Osteoblast (primary cell): ENCODE measurements at places on chromosomes 2 and 18. TPM values are rescaled to one million over a fixed set of nuclear protein-coding genes. Genes with fewer than 3 reads are reported as not detected.
A peak's percentile ranks its signal among the peaks of the same experiment; 100 is the strongest.

DSC2 gene
- total RNA-seq, result under 0.01 and 0.36 TPM in 2 replicates

HAUS1 gene
- 31.8 and 40.9 TPM in 2 replicates for total RNA-seq

LMAN1 gene
- 189 and 210 TPM in 2 replicates for total RNA-seq

DNA sequence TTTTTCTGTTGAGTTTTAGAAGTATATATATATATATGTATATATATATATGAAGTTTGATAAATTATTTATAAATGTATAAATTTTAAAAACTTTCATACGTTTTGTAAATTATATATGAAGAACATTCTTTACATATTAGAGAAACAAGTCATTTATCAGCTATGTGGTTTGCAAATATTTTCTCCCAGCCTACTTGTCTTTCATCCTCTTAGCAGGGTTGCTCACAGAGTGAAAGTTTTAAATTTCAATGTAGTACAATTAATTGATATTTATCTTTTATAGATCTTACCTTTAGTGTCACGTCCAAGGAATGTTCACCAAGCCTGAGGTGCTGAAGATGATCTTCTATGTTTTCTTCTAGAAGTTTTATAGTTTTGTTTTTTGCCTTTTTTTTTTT lies 78.3 kb upstream of the HS6ST1 start:
- DNase-seq, result peak; percentile 58

- DNase-seq, result peak; percentile 95
These were observed 124.7 kb downstream of the CABLES1 start for GRCh38 chr18:23259701-23260681.

DNA sequence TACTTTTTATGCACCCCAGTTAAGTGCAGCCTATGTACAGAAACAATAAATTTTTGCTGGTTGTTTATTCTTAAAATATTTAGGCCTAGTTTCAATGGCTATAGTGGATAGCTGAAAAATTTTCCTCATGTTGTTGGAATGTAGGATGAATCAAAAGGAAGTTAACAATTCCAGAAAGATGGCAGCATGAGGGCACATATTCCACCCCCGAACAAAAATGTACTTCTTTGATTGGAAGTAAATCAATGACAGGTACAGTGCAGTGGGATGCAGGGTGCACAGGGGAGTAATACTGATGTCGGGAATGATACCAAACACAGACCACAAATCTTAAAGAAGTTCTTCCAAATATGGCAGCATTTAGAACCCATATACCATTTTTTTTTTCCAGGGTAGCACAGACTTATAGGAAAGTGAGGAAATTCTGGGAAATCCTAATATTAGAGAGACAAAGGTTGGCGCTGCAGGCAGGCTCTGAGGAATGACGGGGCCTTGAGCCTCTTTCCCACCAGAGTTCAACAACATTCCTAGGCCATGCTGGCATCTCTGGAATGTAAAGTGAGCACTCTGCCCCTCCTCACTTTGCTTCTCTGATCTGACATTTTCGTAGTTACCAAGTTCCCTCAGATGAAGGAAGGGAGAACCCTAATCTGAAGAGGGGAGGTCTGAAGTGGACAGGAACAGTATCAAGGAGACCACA lies 36.6 kb upstream of the IKZF2 start:
- peak; percentile 79 for DNase-seq

DNA sequence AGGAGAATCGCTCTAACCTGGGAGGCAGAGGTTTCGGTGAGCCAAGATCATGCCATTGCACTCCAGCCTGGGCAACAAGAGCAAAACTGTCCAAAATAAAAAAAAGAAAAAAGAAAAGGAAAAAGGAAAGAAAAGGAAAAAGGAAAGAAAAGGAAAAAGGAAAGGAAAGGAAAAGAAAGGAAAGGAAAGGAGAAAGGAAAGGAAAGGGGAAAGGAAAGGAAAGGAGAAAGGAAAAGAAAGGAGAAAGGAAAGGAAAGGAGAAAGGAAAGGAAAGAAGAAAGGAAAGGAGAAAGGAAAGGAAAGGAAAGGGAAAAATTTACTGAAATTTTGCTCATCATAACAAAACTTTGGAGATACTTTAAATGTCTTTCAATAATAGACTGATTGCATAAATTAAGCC lies 391.3 kb upstream of the GYPC start:
- DNase-seq, result no peak

- no peak for DNase-seq
These were observed 91.3 kb upstream of the GLS start for GRCh38 chr2:190789074-190790004.

DNA sequence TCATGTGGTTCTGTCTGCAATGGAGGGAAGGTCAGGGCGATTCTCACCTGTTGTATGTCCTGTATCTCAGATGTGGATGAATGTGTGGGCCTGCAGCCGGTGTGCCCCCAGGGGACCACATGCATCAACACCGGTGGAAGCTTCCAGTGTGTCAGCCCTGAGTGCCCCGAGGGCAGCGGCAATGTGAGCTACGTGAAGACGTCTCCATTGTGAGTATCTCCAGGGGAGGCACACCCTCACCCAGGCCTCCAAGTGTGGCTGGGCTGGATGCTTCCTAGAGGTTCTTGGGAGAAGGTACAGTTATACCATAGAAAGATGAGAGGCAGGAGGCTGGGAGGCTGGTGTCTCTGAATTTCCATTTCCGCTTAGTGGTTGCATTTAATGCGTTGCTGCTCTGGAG lies 46.9 kb downstream of the FBLN7 start:
- DNase-seq, result no peak

- peak; percentile 77 for DNase-seq
These were observed 69.9 kb upstream of the MCFD2 start for GRCh38 chr2:46985512-46985911.
